ENCODE measurements at places on chromosomes 5 and 9.

- DNase-seq, result no peak
Observed at GRCh38 chr5:37892586-37892985, 52.7 kb upstream of the GDNF start.

GRCh38 chr9:124180557-124180956 lies 77.2 kb upstream of the NEK6 start:
- DNase-seq, result no peak

GRCh38 chr5:82873452-82873851 lies 203.7 kb downstream of the TMEM167A start:
- DNase-seq, result no peak

GRCh38 chr9:112531666-112532282 lies 45.1 kb downstream of the KIAA1958 start:
- no peak for DNase-seq

DNA sequence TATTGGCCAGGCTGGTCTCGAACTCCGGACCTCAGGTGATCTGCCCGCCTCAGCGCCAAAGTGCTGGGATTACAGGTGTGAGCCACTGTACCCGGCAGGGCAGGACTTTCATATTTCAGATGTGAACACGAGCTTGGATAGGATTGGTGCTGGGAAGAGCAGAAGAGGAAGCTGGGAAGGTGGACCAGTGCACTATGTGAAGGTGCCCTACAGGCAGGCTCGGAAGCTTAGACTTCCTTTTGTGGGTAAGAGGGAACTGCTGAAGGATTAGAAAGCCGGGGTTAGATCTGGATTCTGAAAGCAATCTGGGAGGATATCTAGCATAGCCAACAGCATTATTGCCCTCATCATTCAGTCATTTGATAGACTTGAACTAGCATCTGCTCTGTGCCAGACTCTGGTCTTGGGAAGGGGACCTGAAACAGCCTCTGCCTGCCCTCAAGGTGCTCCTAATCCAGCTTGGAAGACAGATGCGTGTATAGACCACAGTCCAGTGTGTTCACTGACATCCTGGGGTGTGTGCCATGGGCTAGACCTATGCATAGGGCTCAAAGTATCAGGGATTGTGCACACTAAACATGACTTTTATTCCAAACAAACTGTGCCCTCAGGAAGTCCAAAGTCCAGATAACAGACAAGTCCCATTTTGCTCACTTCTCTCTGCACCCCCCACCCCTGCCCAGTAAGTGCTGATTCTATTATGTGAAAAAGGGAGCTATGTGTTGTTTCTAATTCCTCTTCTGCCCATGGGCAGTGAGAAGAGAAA lies 637 bp downstream of the CBY3 start:
- no peak for DNase-seq

DNA sequence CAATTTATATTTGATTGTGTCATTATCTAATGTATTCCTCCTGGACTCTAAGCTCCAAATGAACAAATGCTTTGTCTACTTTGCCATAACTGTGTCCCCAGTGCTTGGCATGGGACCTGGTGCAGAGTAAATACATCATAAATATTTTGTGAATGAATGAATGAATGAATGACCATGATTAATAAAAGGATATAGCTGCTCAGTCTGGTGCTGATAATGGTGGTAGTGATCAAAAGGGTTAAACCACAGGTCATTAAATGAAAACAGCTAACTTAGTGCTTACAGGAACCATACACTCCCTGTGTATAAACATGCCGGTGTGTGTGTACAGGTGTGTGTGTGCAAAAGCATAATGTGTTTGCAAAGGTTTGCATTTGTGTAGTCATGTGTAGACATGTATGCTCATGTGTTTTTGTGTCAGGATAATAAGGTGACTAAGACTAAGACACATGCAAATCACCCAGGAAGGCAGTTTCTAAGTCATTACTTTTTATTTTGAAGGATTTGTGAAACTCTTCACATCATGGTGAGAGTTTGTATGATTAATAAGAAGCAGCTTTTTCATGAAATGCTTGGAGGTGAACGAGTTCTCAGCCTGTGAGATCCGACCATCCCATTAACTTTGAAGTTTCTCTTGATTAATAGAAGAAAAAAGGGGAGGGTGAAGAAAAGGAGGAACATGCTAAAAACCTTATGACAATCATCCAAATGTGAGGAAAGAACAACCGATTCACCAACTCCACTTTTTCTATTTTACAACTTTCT lies 24.6 kb downstream of the SPARC start:
- DNase-seq, result no peak

DNA sequence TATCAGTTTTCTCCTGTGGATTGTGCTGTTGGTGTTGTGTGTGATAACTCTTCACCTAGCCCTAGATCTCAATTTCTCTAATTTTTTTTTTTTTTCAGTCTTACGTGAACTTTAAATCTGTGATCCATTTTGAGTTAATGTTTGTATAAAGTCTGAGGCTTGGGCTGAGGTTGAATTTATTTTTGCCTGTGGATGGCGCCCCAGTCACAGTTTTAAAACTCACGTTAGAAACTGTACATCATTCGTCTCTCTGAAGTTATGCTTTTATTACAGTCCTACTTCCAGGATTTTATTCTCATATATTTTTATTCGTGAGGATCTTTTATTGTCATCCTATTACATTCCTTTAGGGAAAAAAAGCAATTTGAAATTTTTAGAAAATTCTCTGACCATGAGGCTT lies 103.1 kb downstream of the EHMT1 start:
- no peak for DNase-seq

DNA sequence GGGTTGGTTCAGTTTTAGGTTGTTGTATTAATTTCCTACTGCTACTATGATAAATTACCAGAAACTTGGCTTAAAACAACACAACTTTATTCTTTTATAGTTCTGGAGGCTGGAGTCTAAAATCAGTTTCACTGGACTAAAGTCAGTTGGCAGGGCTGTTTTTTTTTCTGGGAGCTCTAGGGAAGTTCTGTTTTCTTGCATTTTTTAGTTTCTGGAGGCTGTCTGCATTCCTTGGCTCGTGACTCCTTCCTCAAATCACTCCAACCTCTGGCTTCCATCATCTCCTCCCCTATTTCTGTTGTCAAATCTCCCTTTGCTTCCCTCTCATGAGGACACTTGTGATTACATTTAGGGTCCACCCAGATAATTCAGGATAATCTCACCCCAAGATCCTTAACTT lies 51.3 kb upstream of the SUB1 start:
- DNase-seq, result no peak

DNA sequence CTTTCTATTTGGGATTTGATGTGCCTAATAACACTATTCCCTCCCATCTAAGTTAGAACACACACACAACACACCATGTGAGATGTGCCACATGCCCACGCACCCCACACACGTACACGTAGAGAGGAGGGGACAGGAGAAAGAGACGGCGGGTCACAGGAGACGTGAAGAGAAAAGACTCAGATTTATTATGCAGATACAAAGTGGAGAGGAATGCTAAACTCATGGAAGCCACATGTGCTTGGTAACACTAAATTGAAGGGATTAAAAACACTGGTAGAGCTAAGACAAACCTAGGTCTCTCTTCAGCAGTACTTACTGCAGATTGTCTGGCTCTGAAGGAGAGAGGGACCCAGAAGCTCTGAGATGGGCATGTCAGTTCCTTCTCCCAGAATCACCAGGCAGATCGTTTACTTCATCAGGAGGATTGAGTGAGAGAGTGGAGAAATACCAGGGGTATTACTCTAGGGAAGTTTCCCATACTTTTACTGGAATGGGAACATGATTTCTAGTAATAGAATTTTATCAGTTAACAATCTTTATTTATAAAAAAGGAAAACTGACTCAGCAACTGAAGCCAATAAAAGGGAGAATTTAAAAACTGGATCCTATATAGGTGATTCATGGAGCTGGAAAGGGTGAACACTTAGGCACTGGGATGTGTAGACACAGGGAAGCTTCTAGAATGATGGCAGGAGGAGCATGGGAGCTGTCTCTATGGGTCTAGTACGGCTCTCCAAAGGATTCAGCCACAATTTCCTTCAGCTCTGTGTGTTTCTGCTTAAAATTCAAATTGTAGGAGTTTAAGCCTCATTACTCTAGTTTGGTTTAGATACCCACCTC lies 139.4 kb downstream of the MACIR start:
- DNase-seq, result no peak

DNA sequence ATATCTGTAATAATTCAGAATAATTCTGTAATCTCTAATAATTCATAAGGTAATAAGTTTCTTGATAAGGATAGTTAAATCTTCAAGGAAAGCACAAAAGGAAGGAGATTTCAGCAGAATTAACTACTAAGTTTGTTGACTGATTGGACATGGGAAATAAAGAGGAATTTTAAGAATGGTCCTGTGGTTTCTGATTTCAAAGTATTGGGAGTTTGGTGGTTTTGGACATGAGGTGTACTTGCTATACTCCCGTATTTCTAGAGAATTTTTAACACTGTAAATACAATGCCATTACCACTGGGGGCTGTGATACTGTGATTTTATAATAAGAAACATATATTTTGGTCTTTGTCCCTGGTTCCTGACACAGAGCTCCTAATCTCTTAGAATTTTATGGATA lies 123.9 kb downstream of the UNC13B start:
- DNase-seq, result no peak

GRCh38 chr5:101112645-101113044 lies 209.6 kb upstream of the ST8SIA4 start:
- no peak for DNase-seq

DNA sequence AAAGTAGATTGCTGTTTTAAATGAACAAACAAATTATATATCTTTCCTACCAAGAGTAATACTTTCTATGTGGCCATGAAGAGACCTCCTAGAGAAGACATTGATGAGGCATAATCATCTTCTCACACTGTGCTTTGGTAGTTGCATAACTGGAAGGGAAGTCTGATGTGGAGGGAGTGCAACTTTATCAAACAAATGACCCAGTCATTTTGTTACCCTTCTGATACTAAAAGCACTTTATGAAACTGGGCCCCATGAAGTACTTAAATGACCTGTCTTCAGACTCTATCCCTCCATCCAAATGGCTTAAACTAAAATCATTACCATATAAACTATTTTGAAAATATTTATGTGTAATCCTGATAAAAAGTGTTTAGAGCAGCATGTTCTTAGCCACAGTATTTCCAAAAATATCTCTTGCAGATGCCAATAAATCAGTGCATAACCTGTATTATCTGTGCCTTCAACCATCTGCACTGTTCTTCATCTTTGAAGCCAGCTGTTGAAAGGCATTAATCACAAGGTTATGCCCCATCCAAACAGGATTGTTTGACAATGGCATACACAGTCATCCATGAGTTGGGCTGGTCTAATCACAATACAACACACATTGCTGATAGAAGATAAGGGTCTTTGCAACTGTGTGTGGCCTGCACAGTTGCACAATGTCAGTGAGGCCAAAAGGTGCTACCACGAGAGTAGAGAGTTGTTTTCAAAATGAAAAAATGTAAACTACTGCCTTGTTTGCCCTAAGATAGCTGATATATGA lies 31.9 kb upstream of the MIER3 start:
- DNase-seq, result no peak

DNA sequence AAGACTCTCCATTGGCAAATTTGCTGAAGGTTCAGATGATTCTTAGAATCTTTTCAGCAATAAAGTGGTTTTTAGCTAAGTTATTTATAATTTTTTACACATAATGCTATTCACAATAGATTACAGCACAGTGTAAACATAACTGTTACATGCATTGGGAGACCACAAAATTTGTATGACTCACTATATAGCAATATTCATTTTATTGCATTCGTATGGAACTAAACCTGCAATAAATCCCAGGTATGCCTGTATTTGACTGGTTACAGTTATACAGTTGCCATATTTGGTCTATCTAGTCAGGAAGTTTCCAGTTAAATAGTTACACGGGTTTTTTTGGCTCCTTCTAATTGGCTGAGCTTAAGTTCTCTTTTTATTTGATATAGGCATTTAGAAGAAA lies 220.8 kb downstream of the MRPS30 start:
- DNase-seq, result no peak

- no peak for DNase-seq
Observed at GRCh38 chr5:37665889-37666288, 174.0 kb downstream of the GDNF start.

- no peak for DNase-seq
Observed at GRCh38 chr5:555058-555623, 30.9 kb upstream of the SLC9A3 start.

GRCh38 chr9:14692470-14693250 lies 572 bp downstream of the ZDHHC21 start:
- no peak for DNase-seq

DNA sequence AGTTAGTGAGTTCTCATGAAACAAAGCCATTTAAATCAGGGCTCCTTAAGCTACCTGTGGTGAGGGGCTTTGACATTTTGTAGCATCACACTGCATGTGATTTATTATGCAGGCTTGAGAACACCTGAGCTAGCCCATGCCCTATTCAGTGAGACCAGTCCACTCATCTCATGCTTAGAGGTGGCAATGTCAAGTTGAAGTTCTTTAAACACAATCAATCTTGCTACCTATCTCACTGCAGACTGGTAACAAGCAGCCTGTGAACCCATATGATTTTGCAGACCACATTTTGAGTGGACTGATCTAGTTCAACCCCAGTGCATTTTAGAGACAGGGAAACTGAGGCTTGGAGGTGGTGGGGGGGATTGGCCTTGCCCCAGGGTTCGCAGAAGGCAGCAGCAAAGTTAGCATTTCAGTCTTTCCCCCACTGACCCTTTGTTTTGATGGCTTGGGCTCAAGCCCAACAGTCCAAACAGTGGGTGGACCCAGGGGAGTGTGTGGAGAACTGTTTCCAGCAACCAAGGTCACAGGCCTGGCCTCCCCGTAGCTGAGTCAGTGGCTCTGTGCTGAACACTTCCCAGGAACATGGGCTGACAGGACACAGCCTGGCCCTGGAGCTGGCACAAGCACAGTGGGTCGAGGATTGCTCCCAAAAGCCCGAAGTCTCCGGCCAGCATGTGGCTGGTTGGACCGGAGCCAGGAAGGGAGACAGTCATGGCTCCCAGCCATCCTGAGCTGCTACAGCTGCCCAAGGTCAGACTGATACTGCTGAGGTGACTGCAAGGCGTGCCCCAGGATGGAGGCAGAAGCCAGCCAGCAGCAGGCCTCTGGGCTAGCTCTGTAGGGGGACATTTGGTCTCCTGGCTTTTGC lies 95.3 kb downstream of the RGS3 start:
- no peak for DNase-seq

DNA sequence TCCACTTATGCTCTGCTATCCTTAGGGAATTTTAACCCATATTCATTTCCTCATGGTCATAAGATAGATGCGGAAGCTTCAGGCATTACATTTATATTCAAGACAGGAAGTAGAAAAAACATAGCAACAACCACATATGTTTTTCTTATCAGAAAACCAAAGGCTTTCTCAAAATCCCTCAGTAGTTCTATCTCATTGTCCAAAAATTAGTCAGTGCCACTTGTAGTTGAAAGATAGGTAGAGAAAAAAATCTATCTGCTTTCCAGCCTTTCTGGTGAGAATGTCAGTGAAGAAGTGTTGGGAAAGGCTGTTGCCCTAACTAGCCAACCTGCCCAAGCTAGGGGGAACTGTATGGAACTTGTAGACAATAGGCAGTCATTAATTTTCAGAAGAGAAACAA lies 23.5 kb upstream of the MOCS2 start:
- DNase-seq, result no peak

- DNase-seq, result no peak
Observed at GRCh38 chr5:94045839-94046782, 304.7 kb upstream of the POU5F2 start.

Measured in SK-N-MC (cell line).